ENCODE measurements at places on chromosomes 12 and 14. TPM values are rescaled to one million over a fixed set of nuclear protein-coding genes. Genes with fewer than 3 reads are reported as not detected.

KRT79 gene
- total RNA-seq, result 0.05 TPM

APOF gene
- not detected for total RNA-seq

KERA gene
- not detected for total RNA-seq

KCNA5 gene
- not detected for total RNA-seq

MYO1H gene
- total RNA-seq, result not detected

LBHD2 gene
- not detected for total RNA-seq

FOXG1 gene
- total RNA-seq, result 0.14 TPM

CCDC196 gene
- total RNA-seq, result not detected

CMA1 gene
- not detected for total RNA-seq

Data from A549 treated with CORT108297 at 1 μM for 4 hours (cell line).